Vagina (tissue), 2 donors: ENCODE measurements at places on chromosomes 7 and 10. TPM values are rescaled to one million over a fixed set of nuclear protein-coding genes. Genes with fewer than 3 reads are reported as not detected.

DNA sequence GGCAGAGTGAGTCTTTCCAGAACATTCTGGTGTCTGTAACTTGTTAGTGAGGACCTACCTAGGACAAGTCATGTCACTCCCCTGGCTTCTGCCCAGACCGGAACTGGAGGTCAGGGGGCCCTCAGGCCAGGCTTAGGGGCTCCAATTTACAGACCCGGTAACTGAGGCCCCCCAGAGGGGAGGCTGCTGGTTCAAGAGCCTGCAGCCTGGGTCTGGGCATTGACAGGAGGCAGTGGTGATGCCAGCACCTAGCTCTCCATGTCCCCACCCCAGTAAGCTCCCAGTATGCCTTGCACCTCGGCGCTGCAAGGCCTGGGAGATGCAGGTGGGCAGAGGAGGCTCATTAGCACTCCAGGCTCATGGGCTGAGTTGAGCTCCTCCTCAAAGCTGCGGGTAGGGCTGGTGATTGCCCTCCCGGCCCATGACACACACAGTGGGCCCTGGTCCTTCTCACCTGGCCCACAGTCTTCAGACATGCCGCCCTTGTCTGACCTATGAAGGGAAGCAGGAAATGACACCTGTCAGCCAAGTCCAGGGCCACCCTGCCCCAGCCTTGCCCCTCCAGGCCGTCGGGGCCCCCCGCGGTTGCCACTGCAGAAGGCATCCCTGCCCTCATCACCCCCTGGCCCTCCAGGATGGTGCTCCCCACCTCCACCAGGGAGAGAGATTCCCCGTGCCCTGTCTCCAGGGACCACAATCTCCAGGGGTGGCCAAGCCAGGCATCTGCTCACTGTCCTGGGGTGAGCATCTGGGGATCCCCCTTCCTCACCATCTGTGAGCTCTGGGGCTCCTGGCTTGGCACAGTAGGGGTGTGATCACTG, 88.3 kb upstream of the TMEM248 start:
- no peaks in the 10 kb centered on the region for H3K4me1 ChIP-seq
- H3K27me3 ChIP-seq: no peaks in the 10 kb centered on the region
- H3K27ac ChIP-seq: no peak overlapping the region
- DNase-seq: no peak
- H3K36me3 ChIP-seq: no peaks in the 10 kb centered on the region

GRCh38 chr10:33142295-33142694, 184.3 kb upstream of the ITGB1 start:
- no peak for DNase-seq
- H3K4me1 ChIP-seq: no peaks in the 10 kb centered on the region
- H3K27me3 ChIP-seq: no peaks in the 10 kb centered on the region
- no peaks in the 10 kb centered on the region for H3K36me3 ChIP-seq
- no peak overlapping the region for H3K4me3 ChIP-seq
- H3K27ac ChIP-seq: no peak overlapping the region

- H3K4me3 ChIP-seq: peak overlapping the region; percentile 55
- peak overlapping the region; percentile 80 for H3K27ac ChIP-seq
- DNase-seq: no peak
- H3K4me1 ChIP-seq: peaks cover 32% of the 10 kb centered on the region
- no peaks in the 10 kb centered on the region for H3K36me3 ChIP-seq
Observed at GRCh38 chr7:39733881-39734632, 110.7 kb downstream of the RALA start.

DNA sequence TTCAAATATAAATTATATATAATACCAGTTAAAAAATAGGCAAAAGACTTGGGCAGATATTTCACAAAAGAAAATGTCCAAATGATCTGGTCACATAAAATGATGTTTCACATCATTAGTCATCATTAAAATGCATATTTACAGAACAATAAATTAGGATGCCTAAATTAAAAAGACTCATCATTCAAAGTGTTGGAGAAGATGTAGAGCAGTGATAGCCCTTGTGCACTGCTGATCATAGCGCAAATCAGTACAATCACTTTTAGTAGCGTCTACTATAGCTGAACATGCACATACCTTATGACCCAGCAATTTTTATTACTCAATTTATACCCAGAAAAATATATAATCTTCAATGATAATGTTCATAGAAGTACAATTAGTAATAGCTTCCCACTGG, 333.3 kb upstream of the ETV1 start:
- no peaks in the 10 kb centered on the region for H3K27me3 ChIP-seq
- H3K4me3 ChIP-seq: no peak overlapping the region
- H3K36me3 ChIP-seq: no peaks in the 10 kb centered on the region
- no peaks in the 10 kb centered on the region for H3K4me1 ChIP-seq
- H3K27ac ChIP-seq: no peak overlapping the region

Gene NAT16
- total RNA-seq: not detected
